ENCODE measurements at places on chromosomes 13 and 19. TPM values are rescaled to one million over a fixed set of nuclear protein-coding genes. Genes with fewer than 3 reads are reported as not detected.

Gene GRIK5
- 13.9 TPM for total RNA-seq

Gene TMPRSS9
- total RNA-seq: 0.41 TPM

Gene MTUS2
- total RNA-seq: 7.3 TPM

Gene ELANE
- not detected for total RNA-seq

Gene CELF5
- total RNA-seq: 50.1 TPM

Gene BRME1
- total RNA-seq: 13.0 TPM

Gene ZNF737
- total RNA-seq: 129 TPM

Gene SYDE1
- 1.2 TPM for total RNA-seq

Gene RNF113B
- total RNA-seq: not detected

Gene OR7D2
- not detected for total RNA-seq

Gene PTPRH
- 0.41 TPM for total RNA-seq
